Kidney epithelial cell (primary cell): ENCODE measurements at places on chromosomes 2 and 18. TPM values are rescaled to one million over a fixed set of nuclear protein-coding genes. Genes with fewer than 3 reads are reported as not detected.

- DNase-seq = no peak
Observed at GRCh38 chr2:188132385-188132784, 159.3 kb upstream of the GULP1 start.

DNA sequence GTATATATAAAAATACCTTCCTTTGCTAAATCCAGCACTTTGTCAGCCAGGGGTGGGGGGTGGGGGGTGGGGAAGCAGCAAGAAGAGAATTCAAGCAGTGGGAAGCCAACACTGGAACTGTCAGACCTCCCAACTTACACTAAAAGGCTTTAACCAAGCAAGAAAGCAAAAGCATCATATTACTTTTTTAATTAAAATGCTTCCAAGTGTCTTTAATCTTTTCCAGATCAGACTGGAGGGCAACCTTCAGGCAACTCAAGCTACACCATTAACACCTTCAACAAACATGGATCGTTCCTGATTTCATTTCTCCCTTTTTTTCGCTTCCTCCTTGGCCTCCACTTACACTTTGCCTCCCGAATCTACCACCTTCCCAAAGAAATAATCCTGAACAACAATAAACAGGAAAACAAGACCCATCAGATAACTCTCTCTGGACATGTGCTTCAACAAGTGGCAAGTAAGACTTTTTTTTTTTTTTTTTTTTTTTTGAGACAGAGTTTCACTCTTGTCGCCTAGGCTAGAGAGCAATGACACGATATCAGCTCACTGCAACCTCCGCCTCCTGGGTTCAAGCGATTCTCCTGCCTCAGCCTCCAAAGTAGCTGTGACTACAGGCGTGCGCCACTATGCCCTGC is 35.5 kb downstream of the ZNF521 start:
- no peak for DNase-seq

DNA sequence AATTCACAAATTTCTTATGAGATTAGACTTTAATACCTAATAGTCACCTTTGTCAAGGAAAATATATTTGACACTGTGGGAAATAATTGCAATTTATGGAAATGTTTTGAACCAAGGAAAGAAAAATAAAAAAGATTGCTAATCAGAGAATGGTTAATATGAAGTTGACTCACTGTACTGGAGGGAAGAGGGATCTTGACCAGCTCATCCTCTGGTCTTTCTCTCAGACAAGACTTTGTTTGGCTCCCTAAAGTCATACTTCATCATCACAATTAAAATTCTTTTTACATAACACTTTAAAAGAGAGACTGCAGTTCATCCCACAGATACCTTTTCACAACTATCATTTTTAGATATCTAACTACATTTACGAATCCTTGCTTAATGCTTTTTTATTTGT is 538.5 kb upstream of the ZEB2 start:
- DNase-seq = no peak

DNA sequence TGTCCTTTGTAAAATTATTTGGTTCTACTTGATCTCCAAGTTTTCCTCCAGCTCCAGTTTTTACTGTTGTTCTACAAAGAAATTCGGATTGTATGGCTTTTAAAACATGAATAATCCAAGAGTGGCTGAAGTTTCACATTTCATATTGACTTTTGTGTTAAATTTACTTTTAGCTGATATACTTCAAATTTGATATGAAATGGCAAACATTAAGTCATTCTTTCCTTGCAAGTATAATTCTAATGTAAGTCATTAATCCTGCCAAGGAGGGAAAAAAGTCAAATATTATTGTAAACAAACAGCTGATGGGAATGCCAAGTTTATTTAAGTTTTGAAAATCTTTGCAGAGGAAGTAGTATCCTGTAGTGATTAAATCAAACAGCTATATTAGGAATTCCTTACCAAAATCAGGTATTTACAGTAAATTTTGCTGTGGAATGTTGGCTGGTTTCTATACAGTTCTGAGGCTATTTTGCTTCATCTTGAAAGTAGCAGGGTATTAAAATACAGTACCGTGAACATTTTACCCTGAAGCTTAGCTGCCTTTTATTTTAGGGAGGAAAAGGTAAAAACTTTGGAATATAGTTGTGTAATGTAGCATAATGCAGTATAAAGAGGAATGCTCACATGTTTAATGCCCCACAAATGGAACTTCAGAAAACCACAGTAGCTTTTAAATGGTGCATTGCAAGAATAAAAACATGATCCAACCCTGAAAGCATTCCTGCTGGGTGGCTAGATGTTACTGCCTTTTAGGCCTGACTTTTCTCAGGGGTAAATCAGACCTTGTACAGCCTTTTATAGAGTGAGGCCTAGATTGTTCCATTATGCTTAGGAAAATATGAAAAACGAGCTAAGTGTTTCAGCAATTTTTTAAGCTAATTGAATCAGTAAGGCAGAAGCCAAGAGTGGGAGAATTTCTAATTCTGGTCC is 62.7 kb upstream of the NT5C1B start:
- no peak for DNase-seq

The SPP2 gene
- total RNA-seq = not detected in 2 replicates

- DNase-seq = no peak
Observed at GRCh38 chr18:73613706-73614340, 533.8 kb downstream of the FBXO15 start.

DNA sequence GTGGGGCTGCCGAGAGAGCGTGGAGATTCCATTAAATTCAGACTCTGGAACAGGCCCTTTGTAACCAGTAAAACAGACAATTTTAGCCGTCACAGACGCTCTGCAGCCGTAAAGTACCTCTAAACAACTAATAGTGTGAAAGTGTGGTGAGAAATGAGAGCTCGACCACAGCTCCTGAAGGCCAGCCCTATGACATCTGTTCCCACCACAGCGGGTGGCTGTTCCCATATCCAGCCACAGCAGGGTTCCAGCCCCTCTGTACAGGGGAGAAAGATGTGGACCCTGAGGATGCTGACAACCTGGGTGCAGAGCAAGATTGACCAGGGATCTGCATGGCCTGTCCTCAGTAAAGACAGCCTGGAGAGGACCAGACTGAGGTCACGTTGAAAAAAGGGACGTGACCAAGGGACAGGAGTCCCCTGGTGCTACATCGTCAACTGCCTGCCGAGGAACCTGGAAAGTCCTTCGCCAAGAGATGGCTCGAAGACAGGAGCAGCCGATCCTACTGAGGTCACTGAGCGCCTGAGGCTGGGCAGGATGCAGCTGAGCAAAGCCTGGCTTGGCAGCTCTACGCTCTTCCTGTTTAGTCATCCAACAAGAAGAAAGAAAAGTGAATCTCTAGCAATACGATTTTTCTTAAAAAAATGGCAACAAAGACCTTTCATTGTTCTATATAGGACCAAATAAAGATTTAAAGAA is 831.7 kb downstream of the RNF144A start:
- DNase-seq = no peak

DNA sequence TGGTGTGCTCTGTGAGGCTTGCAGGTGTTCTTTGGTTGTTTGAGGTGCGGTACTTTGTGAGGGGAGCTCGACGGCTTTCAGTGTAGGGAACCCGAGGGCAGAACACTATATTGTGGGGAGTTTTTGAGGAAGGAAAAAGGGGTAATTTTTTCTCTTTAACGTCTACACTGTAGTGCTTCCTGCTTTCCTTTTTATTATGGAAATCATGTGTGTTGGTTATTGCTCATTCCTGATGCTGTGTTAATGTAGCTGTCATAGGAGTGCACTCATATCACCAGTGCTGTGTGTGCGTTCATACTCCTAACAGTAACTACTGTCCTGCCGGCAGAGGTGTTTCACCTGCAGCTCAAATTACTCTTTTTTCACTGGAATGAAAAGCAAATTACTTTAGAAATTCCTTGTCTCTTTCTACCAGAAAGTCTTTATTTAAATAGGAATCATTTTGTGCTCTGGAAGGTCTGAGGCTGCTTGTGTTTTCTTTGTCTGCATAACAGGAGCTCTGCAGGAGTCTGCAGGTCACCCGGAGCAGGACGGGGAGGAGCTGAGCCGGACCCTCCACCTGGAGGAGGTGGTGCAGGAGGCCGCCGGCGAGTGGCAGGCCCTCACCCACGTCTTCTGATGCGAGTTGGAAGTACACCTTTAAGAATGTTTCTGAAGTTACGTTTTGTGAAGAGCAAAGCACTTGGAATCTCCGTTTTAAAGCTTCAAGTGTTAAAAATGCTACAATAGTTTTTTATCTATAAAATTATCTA is 145.5 kb downstream of the ZNF236 start:
- no peak for DNase-seq

- no peak for DNase-seq
Observed at GRCh38 chr2:62641410-62641843, 64.1 kb upstream of the EHBP1 start.

GRCh38 chr2:11716689-11717321 is 29.6 kb upstream of the LPIN1 start:
- no peak for DNase-seq

GRCh38 chr2:170953941-170954340 is 24.9 kb downstream of the GORASP2 start:
- DNase-seq = no peak

GRCh38 chr2:190838492-190838910 is 42.1 kb upstream of the GLS start:
- DNase-seq = no peak

The FBLN7 gene
- 0.14 and 1.0 TPM in 2 replicates for total RNA-seq

DNA sequence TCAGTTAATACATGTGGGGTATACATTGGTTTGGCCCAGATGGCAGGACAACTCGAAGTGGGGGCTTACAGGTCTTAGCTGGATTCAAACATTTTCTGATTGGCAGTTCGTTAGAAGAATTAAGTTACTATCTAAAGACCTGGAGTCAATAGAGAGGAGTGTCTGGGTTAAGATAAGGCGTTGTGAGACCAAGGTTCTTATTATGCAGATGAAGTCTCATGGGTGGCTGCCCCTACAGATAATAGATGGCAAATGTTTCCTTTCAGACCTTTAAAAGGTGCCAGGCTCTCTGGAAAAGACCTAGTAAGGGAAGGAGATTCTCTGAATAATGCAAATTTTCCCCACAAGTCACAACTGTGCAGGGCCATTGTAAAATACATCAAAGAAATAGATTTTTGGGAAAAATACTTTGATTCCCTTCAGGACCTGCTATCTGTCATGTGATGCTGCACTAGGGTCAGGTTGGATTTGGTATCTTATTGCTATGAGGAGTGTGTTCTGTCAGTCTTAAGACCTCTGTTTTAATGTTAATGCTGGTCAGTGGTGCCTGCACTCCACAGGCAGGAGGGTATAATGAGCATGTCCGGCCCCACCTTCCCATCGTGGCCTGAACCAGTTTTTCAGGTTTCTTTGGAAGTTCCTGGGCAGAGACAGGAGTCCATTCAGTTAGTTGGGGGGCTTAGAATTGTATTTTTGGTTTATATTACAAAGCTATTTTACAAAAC is 14.3 kb upstream of the MC5R start:
- DNase-seq = no peak

The PLCL1 gene
- total RNA-seq = 0.08 and 0.14 TPM in 2 replicates

The LYPD6B gene
- 1.2 and 5.3 TPM in 2 replicates for total RNA-seq

The RGPD3 gene
- 0.14 and 0.46 TPM in 2 replicates for total RNA-seq

DNA sequence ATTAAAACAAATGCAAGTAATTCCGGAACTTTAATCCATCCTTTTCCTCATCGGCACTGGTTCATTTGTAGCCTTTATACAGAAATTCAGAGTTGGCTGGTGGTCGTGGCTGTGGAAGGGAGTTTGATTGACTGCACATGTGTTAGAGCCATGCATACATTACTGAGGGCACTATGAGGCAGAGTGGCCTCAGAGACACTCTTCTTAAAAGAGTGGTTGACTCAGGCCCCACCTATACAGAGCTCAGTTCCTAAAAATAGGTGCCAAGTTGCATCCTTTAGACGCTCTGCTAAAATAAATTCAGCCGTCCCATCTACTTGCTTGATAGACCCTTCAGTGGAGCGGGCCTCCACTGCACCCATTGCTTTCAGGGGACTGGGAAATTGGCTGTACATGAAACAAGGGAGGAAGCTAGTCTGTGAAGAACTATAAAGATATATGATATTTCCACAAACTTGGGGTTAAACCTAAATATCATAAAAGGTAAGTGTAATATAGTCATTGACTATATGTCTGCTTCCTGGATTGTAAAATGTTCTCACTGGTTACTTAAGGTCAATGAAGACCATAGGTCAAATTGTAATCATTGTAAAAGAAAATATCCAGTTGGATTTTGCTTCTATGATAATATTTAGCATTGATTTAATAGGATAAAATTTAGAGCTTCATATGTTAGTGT is 298.9 kb downstream of the XIRP2 start:
- DNase-seq = no peak

The AQP12B gene
- total RNA-seq = not detected in 2 replicates

The CCL20 gene
- total RNA-seq = 0.68 and 1.0 TPM in 2 replicates

GRCh38 chr2:72106978-72107377 is 40.7 kb downstream of the CYP26B1 start:
- no peak for DNase-seq

The NEU4 gene
- total RNA-seq = not detected in 2 replicates

The PLEK gene
- not detected in 2 replicates for total RNA-seq

DNA sequence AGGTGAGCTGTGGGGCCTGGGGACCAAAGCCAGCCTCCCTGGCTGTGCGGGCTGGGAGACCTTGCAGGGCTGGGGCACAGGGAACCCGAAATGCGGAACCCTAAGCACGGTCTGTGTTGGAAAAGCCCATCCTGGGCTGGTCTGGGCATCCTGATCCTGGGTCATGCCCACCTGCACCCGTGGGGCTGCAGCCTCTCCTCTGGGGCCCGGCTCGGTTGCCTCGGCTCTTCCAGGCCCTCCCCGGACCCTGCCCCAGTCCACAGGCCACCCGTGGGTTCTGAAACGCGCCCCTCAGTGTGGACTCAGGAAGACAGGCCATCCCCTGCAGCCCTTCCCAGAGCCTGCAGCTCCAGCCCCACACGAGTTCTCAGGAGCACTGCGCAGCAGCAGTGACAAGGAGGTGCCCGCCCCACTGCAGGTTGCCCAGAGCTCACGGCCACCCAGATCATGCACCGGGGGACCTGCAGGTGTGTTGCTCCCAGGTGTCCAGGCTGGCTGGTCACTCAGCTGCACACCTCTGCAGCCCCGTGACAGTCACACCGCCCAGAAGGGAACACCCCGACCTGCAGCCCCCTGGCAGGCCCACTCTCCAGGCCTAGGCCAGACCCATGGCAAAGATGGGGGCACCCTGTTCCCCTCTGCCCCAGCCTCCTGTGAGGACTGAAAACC is 12.2 kb upstream of the NFATC1 start:
- DNase-seq = no peak

DNA sequence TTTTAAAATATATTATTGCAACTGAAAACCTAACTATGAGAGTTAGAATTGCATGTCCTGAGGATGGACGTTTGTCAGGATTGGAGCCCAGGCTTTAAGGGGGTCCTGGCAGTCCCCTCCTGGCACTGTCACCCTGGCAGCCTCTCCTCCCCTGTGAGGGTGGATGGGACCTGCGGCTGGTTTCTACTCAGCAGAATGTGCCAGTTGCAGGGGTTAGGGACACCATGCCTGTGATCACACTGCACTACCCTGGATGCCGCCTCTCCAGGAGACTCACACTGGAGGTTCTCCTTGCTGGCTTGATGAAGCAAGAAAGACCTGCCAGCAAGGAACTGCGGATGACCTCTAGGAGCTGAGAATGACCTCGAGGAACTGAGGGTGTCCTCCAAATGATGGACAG is 356.7 kb upstream of the MYT1L start:
- no peak for DNase-seq

The TDRD15 gene
- total RNA-seq = not detected in 2 replicates

DNA sequence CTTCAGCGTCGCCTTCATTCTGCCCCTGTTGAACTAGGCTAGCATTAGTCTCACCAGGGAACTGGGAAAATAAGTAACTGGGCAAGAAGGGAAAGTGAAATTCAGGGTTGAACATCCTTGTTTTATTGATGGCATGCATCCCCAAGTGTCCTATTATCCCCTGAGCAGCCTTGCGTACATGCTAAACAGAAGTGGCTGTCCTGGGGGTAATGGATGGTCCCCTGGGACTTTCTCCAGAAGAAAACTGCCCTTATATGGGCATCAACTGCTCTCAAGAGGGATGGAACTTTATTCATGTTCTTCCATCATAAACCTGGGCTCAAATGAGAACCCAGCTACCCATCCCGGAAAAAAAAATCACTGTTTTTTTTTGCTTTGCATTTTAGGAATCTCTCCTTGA is 11.8 kb upstream of the SMIM21 start:
- DNase-seq = no peak
